ENCODE measurements at places on chromosomes 2 and 18.

- DNase-seq: peak; percentile 99
These were observed 190.1 kb downstream of the TTC32 start for GRCh38 chr2:19711470-19712372.

GRCh38 chr2:81895620-81896250, 1591.2 kb upstream of the LRRTM1 start:
- DNase-seq: no peak

GRCh38 chr2:221513232-221513631, 58.9 kb downstream of the EPHA4 start:
- DNase-seq: no peak

GRCh38 chr18:48122376-48122775, 191.9 kb upstream of the SMAD2 start:
- DNase-seq: no peak
